Neural progenitor cell (in vitro differentiated cells): ENCODE measurements at places on chromosomes 3 and 15.

- DNase-seq, result no peak
These were observed 518.9 kb downstream of the SHQ1 start for GRCh38 chr3:72329354-72329753.

DNA sequence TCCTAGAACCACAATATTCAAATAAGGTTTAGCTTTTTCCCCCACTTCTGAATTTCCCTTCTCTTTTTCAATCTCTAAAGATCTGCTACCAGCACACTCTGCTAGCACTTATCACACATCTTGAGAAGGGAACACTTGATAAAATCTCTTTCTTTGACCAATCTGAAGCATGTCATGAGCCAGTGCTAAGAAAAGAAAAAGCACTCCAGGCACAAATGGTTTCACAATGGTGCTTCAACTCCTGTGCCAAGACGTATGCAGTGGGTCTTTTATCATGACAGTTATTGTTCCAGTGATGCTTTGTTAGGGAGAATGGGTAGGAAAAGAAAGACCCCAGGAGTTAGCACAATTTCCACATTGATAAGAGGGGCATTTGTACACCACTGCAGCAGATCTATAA lies 248.4 kb downstream of the ZNF385D start:
- peak; percentile 17 for DNase-seq

- peak; percentile 31 for DNase-seq
These were observed 390.3 kb upstream of the DPH6 start for GRCh38 chr15:35936284-35936683.

DNA sequence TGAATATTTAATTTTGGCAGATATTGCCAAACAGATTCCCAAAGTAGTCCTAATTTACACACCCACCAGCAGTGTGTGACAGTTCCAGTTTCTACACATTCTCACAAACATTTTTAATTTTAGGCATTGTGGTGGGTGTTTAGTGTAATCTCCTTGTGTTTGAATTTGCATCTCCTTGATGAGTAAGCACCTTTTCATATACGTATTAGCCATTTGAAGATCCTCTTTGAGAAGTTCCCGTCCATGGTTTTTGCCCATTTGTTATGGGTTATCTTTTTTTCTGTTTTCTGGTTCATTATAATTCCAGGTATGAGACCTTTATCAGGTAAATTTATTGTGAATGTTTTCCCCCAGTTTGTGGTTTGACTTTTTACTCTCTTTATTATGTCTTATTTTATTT lies 2.3 kb upstream of the TM4SF19 start:
- DNase-seq, result no peak

DNA sequence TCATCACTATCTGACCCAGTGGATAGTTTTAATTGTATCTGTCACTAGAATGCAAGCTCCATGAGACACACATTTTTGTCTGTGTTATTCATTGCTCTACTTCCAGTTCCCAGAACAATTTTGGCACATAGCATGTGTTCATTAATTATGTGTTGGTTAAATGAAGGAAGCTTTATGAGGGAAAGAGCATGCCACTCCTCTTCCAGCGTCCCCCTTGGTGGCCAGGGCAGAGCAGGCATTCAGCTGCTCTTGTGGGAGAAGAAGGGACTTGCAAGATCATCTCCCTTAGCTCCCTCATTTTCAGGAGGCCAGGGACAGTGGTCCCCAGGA lies 489 bp upstream of the GALNT15 start:
- no peak for DNase-seq

- no peak for DNase-seq
These were observed 40.8 kb downstream of the NUP210 start for GRCh38 chr3:13379201-13379830.

DNA sequence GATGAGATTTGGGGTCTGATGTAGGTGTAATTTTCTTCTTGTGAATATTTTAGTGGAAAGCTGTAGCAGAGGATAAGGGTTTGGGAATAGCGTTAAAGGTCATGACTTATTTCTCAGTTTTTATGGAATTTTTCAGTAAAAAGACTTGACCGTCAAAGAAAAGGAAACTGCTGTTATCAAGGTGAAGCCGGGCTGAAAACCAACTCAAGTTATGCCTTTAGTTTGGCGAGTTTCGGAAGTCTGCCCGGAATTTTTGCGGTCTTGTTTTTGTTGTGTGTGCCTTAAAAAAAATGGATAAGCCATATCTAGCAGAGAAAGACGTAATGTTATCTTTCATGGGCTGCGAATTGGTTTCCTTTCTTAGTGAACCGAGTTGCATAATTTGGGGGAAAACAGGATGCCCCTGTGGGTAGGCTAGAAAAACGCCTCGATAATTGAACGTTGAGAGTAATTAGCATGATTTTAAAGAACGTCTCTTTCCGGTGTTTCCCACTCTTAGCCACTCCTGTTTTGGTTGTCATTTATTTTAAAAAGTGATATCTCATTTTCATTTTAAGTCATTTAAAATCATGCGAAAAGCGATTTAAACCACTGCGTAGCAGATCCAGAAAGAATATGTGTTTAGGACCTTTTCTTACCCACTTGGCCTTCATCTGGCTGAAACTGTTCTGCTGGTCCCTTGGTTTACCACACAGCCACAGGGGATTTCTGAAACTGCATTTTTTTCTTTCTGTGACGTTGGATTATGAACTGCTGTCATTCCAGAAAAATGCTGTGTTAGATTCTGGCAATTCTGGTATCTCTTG lies 1.1 kb downstream of the NFKBIZ start:
- DNase-seq, result peak; percentile 6

GRCh38 chr3:67783281-67784250 lies 129.2 kb upstream of the SUCLG2 start:
- no peak for DNase-seq

GRCh38 chr3:152964911-152965609 lies 130.1 kb downstream of the P2RY1 start:
- no peak for DNase-seq

DNA sequence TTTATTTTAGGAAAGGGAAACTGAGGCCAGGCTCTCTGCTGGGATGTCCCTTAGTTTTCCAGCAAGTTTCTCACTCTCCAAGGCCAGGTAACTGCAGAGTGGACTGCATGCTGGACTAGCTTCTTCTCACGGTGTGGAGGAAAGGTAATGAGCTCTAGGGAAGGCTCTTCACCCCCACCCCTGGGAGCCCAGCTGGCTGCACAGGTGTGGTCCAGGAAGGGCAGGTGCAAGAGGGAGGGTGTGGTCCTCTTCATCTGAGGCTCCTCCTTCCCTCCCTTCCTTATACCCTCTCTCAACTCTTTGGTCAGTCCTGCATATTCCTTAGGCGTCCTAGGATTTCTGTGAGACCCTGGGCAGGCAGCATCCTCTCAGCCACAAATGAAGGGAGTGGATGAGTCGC lies 33.9 kb downstream of the RNU5B-1 start:
- no peak for DNase-seq

- peak; percentile 76 for DNase-seq
These were observed 18.9 kb upstream of the TGM5 start for GRCh38 chr15:43285609-43286037.

DNA sequence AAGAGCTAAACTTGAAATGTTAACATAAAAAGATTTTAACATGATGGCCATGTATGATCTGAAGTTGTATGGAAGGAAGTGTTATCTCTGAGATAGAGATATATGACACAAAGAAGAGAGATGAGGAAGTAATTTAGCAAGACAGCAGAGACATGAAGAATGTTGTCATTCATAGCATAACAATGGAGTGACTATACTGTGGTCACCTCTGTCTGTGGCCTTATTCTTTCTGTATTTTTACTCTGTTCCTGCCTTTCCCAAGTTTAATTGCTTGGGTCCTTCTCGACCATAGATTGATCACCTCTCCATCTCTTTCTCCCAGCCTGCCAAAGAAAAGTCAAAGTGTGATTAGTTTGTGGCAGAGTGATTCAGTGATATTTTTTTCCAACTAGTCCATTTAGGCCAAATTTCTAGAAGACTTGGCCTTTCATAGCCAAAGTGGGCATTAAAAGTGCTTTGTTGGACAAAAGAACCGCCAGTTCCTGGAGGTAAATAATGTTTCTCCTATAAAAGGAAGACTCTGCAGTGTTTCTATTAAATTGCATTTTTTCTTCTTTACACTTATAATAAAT lies 711.9 kb downstream of the CADM2 start:
- no peak for DNase-seq

DNA sequence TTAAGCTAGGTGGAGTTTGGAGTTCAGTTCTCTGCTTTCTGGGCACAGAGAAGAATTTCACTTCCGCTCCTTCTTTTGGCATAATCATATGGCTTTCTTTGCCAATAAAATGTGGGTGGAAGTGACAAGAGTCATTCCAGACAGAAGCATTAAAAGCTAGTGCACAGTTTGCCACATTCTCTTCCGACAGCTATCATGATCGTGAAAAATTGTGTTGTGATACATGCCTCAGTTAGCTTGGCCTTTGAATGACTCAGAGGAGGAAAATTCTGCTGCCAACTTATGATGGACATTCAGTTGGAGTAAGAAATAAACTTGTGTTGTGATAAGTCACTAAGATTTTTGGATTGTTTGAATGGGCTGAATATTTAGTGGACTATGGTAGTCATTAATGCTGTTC lies 291.7 kb upstream of the SATB1 start:
- DNase-seq, result no peak

GRCh38 chr15:67542420-67543347 lies at the start of gene MAP2K5:
Gene MAP2K5 (plus strand): TSS chr15:67542703. CDS start chr15:67543336, 633 bp downstream.
- DNase-seq, result peak; percentile 85

GRCh38 chr15:46177219-46177618 lies 542.4 kb downstream of the SQOR start:
- peak; percentile 3 for DNase-seq

- DNase-seq, result no peak
These were observed 9.1 kb upstream of the USP3 start for GRCh38 chr15:63495343-63495742.

- DNase-seq, result peak; percentile 65
These were observed 18.9 kb upstream of the RPL29 start for GRCh38 chr3:52014613-52015012.

DNA sequence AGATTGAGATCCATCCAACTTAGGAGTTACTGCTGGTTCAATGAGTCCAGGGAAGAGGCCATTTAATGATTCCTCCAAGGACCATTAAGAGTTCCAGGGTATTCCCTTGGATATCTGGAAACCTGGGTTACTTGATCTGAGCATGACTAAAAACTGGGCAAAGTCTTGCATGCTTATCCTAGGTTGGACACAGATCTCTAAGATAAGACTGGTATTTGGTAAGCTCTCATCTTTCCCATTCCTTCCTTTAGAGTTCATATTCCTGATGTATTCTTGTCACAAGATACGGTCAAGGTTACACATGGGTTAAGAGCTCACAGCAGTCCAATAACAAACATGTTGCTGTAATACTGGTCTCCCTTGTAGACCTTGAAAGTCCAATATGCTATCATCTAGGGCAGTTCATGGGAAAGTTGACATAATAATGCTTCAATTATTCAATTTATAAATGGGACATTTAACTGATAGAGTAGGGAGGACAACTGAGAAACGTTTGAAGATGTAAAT lies 301.7 kb downstream of the TIGIT start:
- DNase-seq, result no peak

- DNase-seq, result no peak
These were observed 198.3 kb downstream of the OPA1 start for GRCh38 chr3:193791041-193792032.

DNA sequence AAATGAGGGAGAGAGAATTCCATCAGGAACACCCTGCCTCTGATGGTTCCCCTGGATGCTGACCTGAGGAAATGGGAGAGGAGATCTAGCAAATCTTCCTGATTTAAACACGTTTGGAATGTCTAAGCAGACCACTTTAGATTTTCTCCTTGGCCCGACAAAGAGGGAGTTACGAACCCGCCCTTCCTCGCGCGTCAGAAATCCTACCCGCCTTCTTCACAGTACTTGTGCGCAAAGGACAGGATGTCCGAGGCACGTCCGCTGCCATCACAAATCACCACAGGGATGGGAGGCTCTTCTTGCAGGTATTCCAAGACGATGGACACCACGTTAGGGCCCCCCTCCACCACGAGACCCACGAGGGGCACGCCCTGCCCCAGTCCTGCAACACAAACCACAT lies 38.6 kb downstream of the TRPM1 start:
- no peak for DNase-seq

GRCh38 chr3:42118762-42119361 lies 27.7 kb downstream of the TRAK1 start:
- DNase-seq, result peak; percentile 43

DNA sequence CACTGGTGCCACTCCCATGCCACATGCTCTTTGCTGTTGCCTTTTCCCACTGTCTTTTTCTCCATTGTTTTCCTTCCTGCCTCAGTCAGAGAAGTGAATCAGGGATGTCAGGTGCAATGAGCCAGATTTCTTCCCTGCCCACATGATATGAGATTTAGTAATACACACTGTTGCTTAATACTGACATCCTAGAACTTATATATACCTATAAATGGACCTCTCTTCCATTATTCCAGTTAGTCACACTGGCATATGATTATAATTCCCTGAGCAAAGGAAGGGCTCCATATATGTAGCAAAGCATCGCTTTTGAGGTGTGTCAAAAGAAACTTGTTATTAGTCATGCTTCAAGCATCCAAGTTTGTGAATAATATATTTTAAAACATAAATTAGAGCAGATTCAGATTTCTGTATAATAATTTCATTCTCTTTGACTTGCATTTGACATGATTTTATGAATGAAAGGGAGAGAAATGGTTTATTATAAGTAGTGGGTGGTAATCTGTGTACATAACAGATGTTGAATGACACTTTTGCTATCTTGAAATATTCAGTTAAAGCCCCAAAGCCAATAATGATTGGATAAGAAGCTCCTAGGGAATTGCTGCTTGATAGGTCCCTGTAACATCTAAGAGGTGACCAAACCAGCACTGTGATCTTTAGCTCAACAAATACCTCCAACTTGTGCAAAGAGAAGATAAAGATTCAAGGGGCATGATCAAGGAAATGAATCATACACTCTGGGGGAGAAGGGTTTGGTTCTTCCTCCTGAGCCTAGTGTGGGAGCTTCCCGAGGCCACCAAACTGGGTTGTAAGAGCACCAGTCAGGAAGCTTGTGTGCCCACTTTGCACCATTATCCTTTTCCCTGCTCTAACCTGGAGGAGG lies 48.6 kb downstream of the CHST2 start:
- DNase-seq, result no peak

DNA sequence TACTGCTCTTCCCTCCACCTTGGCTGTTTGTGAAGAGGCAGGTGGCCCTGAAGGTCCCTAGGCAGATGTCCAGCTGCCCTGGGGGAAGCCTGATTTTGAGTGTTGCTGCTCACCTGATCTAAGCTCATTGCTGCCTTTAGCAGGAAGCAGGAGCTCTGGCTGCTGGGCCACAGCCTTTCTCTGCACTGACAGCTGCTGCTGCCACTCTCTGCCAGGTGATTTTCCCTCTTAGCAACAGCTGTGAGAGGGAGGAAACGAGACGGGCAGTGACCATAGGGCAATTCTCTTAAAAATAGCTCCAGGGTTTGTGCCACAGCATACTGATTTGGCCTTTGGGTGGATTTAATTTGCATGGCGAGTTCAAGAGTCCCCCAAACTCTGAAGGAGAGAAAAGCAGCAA lies 415.8 kb upstream of the SEMA6D start:
- no peak for DNase-seq

- DNase-seq, result no peak
These were observed 163.0 kb upstream of the SLC2A2 start for GRCh38 chr3:171189394-171190080.

- no peak for DNase-seq
These were observed 888 bp downstream of the TMOD3 start for GRCh38 chr15:51830276-51830806.

- no peak for DNase-seq
These were observed 77.0 kb downstream of the KLF13 start for GRCh38 chr15:31403606-31404005.

GRCh38 chr15:80159811-80160569 lies 7.2 kb downstream of the FAH start:
- DNase-seq, result no peak
